ENCODE measurements at places on chromosomes 12 and 14.
A peak's percentile ranks its signal among the peaks of the same experiment; 100 is the strongest.

DNA sequence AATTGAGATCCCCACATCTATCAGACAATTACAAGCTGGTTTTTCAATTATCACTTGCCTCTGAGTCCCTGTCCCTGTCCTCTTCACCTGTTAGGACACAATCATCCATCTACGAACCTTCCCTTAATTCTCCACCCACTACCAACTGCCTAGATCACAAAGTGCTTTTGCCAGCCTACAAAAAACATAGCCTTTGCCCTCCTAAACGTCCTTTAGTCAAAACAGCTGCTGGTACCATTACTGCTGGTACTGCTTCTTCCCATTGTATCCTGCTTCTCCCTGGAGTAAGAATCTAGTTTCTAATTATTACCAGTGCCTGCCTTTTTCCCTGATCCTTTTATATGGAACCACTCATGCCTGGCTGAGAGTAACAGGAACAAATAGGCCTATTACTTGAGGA is 82.1 kb downstream of the CPNE8 start:
- no peak for DNase-seq

DNA sequence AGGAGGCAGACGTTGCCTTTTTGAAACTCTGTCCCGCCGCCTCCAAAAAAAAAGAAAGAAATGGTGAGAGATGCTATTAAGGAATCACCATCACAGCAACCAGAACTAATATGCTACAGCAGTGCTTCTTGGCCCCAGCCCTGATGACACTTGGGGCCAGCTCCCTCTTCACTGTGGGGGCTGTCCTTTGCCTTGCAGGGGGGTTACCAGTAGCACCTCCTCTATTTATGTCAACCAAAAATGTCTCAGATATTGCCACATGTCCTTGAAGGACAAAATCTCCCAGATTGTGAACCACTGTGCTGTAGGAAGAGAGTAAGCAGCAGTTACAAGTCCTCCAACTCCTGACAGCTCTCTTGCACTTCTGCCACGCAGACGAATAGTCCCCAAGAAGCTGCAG is 76.4 kb downstream of the LRRC74A start:
- DNase-seq, result no peak

GRCh38 chr12:55694188-55694515 is 13.6 kb downstream of the ITGA7 start:
- no peak for DNase-seq

GRCh38 chr12:6688999-6689882 is at the start of gene ZNF384:
ZNF384 (minus strand) TSS chr12:6689375; CDS start chr12:6679520, 9,855 bp downstream.
- peak; percentile 95 for DNase-seq

DNA sequence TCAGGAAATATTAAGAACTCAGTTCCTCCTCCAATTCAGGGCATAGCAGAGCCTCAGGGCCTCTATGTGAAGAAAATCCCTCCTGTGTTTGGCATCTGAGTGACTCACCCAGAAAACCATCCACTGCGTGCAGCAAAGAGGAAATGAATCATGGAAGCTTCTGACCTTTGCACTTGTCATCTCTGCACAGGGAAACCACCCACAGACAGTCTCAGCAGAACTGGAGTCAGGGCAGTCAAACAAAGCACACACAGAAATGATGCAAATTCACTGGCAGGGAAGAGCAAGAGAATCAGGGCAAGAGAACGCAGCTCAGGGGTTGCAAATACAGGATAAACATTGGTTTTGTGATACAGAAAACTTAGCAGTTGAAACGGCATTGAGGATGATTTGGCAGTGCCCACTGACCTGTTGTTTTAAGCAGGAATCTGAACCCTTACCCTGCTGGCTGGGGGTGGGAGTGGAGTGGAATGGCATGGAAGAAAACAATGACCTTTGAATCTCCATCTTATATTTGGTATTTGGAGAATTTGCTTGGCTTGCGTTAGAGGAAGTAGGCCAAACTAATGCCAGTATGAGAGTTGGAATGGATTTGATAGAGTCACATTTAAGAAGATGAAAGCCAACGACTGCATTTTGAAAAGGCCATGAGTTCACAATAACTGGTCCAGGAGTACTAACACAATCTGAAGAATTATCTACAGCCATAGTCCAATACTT is 53.5 kb downstream of the PHLDA1 start:
- DNase-seq, result peak; percentile 70

DNA sequence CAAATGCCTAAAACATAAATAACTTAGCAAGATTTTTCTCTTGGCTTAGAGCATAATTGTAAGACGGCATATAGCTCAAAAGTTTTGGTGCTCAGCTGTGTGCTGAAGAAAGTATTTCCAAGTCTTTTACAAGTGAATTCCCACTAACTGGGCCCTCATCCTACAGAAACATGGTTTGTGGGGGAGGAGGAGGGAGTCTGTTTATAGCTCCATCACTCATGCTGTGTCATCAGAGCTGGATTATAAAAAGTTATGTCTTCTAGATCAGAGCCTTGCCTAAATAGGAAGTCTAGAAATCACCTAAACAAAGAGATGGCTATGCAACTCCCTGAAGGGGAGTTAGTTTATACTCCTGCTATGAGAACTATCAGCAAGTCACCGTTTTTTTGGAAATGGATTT is 65.9 kb upstream of the OTOGL start:
- DNase-seq, result no peak

DNA sequence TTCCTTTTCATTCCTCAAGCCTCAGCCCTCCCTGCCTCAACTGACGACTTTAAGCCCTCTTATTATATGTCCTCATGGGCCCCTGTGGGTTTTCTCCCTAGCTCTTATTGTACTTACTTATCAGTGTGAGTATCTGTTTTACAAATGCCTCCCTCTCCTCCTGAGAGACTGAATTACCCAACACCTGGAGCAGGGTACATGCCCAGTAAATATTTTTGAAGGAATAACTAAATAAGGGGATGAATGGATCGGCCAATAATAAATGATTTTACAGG is 95.8 kb upstream of the SLC35F4 start:
- no peak for DNase-seq

DNA sequence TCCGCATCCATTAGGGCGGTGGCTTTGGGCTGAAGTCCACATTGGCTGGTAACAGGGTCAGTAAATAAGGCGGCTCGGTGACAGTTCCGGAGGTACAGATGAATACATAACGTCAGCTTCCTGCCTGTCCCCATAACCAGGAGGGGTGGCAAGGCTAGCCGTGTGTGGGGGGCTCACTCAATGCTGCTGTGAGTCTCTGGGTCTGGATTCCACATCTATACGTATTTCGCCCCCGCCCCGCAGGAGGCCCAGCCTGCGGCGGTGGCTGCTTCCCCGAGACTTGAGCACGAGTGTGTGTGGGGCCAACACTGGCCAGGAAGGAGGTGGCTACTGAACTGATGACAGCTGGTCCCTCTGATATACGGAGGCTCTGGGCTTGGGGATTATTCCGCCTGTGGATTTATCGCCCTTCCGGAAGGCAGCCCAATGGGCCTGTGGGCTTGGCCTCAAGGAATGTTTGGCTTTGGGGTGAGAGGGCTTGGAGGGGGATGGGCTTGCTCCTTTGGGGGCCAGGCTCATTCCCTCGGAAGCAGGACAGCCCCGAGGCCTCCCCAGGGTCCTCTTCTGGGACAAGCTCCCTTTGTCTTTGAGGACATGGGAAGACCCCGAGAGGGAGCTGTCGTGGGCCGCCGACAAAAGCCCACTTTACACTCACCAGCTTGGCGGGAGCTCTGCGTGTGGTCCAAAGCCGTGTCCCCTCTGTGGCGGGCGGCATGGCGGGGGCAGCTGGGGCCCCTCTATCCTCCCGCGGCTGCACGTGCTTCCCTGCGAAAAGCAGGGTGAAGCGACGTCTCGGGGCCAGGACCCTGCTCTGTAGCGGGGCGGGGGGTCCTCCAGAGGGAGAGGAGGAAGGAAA is 82.1 kb downstream of the KIF26A start:
- no peak for DNase-seq

DNA sequence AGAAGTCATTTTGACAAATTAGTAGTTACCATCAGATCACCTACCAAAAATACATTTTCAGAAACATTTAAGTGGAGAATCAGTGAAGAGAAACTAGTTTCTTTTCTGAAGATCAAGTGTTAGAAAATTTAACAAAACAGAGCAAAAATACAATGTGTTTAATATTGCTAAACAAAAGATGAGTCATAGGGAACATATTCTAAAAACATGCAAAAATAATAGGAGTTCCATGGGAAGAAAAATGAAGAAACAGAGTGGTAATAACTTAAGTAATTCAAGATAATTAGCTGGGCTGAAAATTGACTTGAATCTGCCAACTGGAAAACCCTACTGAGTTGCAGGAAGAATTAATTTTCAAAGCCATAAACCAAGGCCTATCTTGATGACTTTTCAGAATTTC is 111.5 kb upstream of the KITLG start:
- no peak for DNase-seq

DNA sequence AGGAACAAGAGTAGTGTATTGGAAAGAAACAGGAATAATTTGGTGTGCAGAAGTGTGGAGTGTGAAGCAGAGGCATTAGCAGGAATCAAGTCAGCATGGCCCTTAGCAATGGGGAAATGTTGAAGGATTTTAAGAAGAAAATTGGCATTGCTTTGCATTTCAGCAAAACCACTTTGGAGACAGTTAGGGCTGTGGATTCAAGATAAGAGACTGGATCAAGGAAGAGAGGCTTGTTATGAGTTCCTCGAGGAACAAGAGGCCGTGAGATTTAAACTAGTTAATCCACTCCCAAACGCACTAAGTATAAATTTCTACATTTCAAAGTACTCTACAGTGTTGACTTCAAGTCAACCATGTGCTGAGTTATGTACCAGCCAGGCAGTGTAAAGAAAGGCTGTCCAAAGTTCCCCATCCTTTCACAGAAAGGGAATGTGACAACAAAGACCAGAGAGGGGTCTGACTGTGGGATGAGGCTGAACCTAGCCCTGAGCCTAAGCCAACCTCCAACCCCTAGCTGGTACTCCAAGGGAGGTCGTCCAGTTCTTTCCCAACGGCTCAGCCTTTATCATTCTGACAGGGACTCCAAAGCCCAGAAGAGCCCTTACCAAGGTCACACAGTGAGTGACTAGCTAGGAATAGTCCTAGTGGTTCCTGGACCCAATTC is 91.2 kb upstream of the BMP4 start:
- no peak for DNase-seq

GRCh38 chr12:54543526-54543925 is 5.9 kb upstream of the PDE1B start:
- no peak for DNase-seq

DNA sequence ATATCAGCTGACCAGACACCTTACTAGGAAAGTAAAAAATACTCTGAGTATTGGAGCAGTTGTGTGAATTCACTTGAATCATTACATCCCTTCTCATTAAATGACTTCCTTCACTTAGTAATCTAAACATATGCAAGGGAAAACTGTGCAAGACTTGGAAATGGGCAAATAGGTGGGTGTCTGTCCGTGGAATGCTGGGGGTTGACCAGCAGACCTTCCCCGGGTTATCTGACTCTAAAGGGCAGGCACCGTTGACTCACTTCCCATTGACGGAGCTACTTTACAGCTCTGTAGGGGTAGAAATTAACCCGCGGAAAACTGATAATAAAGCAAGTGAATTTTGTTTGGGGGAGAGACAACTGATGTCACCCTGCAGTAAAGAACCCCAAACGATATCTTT is 199.3 kb downstream of the TTC7B start:
- no peak for DNase-seq

GRCh38 chr14:57071639-57072038 is 197.1 kb downstream of the EXOC5 start:
- no peak for DNase-seq

DNA sequence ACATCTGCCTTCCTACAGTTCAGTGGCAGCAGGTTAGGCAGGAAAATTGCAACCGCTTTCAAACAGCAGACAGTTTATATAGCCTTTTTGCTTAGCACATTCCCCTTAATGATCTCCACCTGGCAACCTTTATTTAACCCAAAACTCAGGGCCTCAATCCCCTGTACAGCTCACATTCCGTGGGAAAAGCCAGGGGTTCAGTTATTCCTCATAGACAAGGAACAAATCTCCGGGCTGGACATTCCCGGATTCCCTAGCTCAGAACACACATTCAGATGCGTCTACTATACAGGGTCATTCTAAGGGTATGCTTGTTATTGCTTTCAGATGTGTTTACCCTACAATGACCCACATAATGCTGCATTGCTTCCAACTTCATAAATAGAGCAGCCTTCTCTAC is 73.8 kb upstream of the DCN start:
- no peak for DNase-seq

- no peak for DNase-seq
These were observed 15.4 kb upstream of the SMCO2 start for GRCh38 chr12:27431185-27431584.

GRCh38 chr12:124365726-124366430 is 71.0 kb downstream of the RFLNA start:
- no peak for DNase-seq

GRCh38 chr14:73526036-73526984 is 10.6 kb upstream of the ACOT1 start:
- DNase-seq, result no peak

DNA sequence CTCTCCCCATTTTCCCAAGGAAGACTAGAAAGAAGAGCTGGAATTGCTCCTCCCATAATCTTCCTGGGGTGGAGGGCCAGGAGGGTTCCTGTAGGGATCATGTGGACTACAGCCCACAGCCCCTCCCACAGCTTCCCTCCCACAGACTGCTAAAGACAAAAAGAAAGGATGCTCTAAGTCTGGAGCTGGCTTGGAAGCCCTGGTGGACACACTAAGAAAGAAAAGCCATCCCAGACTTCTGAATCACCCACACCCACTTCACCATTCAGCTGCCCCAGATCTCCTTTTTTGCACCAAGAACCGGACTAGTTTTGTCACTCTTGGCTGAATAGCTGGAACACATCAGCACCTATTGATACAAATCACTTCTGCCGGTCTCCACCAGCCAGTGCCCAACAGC is 56.8 kb upstream of the PLXNC1 start:
- DNase-seq, result no peak

- no peak for DNase-seq
These were observed 11.5 kb downstream of the TBC1D30 start for GRCh38 chr12:64835901-64836300.

- DNase-seq, result no peak
These were observed 70.3 kb downstream of the GALNT4 start for GRCh38 chr12:89454080-89454848.

GRCh38 chr14:97217111-97217885 is 420.1 kb downstream of the VRK1 start:
- DNase-seq, result no peak

DNA sequence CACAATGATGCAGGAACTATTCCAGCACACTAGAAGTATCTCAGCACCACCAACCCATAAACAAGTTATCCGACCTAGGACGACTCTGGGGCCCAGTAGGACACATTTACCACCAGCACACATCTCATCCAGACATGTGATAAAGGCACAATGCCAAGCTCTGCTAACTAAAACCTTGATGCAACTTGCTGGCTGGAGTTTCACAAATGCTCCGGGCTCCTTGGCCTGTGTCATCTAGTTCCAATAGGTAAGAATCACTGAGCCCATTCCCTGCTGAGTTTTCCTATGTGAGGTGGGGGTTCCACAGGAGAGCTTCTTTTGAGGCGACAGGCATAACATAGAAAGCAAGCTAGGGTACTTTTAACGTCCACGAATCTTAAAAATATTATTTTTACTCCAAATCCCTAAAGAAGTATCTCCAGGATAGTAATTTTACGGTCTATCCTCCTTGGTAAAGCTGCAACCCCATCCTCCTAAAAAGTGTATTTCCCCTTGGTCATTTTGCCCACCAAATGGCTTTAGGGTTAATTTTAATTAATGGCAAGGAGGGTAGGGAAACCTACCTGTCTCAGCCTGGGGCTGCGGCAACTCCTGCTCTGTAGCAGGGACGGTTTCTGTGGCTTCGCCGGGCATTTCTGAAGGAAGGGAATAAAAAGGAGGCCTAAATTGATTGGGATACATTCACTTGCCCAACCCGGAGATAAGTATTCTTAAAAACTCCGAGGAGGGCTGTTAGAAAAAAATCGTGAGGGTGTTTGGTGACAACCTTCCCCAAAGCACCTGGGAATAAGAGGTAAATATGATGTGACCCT is 1.0 kb downstream of the NACA start:
- DNase-seq, result no peak
